ENCODE measurements at places on chromosomes 13 and 19. TPM values are rescaled to one million over a fixed set of nuclear protein-coding genes. Genes with fewer than 3 reads are reported as not detected.

DNA sequence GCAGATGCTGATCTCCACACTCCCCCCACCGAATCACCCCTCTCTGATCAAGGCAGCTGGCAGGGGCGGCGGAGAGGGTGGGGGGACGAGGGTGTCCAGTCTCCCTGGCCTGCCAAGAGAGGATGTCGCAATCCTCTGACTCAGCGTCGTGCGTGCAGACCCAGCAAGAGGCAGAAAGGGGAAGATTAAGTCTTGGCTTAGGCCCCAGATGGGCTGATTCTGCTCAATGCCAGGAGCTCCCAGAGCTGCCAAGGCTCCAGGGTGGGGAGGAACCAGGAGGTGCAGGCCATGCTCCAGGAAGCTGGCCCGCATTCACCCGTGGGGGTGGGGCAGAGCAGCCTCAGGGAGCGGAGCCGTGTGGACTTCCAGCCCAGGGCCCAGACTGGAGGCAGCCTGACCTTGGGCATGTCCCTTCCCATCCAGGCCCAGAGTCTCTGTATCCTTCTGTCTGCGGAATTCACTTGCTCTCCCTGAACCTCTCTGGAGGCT is 6.6 kb upstream of the BCL3 start:
- no peak overlapping the region for H3K27ac ChIP-seq
- H3K36me3 ChIP-seq = no peaks in the 10 kb centered on the region
- H3K27me3 ChIP-seq = no peaks in the 10 kb centered on the region
- H3K4me3 ChIP-seq = no peak overlapping the region
- no peak for DNase-seq

GRCh38 chr19:16366433-16367260 is 42.0 kb downstream of the KLF2 start:
- H3K36me3 ChIP-seq = no peaks in the 10 kb centered on the region
- DNase-seq = peak; percentile 47
- H3K27me3 ChIP-seq = no peaks in the 10 kb centered on the region
- peaks cover 94% of the 10 kb centered on the region for H3K4me1 ChIP-seq
- peak overlapping the region; percentile 44 for H3K4me3 ChIP-seq

DNA sequence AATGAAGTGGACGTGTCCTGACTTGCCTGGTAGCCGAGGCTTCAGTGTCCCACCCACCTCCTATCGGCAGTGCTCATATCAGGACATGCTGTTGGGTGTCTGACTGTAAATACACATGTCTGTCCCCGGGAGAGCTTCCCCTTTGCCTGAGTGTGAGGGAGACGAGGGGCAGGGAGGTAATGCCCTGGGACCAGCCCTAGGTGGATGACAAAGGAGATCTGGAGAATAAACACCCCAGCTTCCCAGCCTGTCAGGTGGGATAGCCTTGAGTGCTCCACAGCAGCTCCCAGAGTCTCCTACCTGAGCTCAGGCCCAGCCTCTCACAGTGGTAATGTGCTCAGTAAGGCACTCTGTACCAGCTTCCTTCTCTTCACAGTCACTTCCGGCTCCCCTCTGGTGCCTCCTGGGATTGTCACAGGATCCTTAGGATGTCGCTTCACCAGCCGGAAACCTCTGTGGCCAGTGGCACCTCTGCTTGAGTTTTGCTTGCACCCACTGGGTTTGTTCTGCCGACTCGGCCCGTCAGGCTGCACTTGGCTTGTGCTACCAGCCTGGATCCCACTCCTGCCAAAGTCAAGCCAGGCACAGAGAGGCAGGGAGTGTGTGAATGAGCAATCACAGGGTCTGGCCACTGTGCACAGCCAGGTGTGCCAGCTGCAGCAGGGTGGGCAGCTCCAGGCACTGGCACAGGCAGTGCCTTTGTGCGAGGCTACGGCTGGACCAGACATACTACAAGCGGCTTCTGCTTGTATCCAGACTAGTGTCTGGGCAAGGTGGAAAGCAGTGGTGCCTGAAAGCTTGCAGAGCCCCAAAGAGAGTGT is 54.4 kb upstream of the RGCC start:
- no peaks in the 10 kb centered on the region for H3K4me1 ChIP-seq
- no peaks in the 10 kb centered on the region for H3K27me3 ChIP-seq
- H3K36me3 ChIP-seq = no peaks in the 10 kb centered on the region

DNA sequence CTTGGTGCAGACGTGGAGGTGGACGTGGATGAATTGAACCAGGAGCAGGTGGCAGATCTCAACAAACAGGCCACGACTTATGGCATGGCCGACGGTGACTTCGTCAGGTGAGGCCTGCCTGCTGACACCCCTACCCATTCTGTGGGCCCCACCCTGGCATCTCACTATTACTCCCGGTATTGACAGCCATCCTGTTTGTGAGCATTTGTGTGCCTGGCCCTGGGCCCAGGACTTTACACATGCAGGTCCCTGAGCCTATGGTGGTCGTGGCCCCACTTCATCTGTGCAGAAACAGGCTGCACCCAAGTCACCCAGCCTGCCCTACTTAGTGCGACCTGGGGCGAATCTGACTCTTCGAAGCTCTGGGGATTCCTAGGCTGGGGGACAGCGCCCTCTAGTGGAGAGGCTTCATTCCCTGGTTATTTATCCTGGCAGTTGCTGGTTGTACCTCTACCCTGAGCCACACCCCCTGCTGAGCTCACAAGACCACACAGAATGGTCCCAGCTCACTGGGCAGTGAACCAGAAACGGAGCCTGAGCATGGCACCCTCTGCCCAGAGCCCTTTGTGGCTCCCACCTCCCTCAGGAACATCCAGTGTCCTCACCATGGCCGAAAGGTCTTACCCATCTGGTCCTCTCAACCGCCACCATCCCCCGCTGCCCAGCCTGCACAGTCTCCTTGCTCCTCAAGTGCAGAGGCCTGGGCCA is 16.9 kb downstream of the ZNF296 start:
- no peak overlapping the region for H3K27ac ChIP-seq
- H3K4me3 ChIP-seq = no peak overlapping the region
- H3K36me3 ChIP-seq = peaks cover 87% of the 10 kb centered on the region
- DNase-seq = peak; percentile 89

GSX1 gene
- not detected for total RNA-seq

LYPD3 gene
- 37.3 TPM for total RNA-seq

SWSAP1 gene
- total RNA-seq = 2.6 TPM

CGB7 gene
- not detected for total RNA-seq
